Activated T-helper 1 cell treated with anti-CD3 and anti-CD28 coated beads, Interleukin-2, amount 50 U/mL, for 16 hours (primary cell): ENCODE measurements at places on chromosomes 4 and X.

GRCh38 chr4:170040031-170040680 is 14.0 kb upstream of the MFAP3L start:
- DNase-seq = no peak

GRCh38 chr4:173337463-173337862 is 3.3 kb upstream of the HMGB2 start:
- no peak for DNase-seq

- DNase-seq = no peak
Measured at GRCh38 chrX:113675278-113675677, 834.6 kb upstream of the AMOT start.

- DNase-seq = no peak
Measured at GRCh38 chrX:112830540-112830939, 10.1 kb downstream of the AMOT start.

- DNase-seq = no peak
Measured at GRCh38 chr4:1987296-1987695, 21.5 kb downstream of the NELFA start.

DNA sequence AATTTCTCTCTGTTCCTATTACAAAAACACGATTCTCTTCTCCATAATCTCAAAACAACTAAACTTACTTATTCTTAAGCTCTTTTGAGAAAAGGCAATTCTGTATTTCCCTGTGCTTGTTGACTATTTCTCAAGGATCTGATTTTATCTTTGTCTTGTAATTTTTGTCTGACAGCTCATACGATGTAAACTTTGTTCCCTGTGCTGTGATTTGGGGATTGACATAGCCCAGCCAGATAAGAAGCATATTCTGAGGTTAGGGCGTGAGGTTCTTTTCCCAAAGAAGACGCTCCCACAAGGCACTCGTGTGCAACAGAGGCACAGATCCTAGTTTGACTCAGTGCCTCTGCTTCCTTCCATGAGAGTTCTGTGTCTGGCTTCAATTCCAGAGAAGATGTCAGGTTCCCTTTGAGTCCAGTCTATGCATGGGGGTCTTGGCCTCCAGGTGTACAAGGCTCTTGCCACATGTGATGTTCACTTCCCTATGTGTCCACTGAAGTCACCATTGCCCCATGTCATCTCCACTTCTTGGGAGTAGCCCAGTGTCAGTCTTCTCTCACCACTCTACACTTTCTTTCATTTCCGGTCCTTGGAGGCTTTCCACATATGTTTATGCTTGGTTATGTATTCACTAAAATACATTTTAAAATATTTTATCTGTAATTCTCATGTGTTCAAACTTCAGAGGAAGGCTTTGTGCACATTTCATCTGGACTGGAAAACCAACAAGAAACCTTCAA is 94.8 kb downstream of the MID1 start:
- no peak for DNase-seq

DNA sequence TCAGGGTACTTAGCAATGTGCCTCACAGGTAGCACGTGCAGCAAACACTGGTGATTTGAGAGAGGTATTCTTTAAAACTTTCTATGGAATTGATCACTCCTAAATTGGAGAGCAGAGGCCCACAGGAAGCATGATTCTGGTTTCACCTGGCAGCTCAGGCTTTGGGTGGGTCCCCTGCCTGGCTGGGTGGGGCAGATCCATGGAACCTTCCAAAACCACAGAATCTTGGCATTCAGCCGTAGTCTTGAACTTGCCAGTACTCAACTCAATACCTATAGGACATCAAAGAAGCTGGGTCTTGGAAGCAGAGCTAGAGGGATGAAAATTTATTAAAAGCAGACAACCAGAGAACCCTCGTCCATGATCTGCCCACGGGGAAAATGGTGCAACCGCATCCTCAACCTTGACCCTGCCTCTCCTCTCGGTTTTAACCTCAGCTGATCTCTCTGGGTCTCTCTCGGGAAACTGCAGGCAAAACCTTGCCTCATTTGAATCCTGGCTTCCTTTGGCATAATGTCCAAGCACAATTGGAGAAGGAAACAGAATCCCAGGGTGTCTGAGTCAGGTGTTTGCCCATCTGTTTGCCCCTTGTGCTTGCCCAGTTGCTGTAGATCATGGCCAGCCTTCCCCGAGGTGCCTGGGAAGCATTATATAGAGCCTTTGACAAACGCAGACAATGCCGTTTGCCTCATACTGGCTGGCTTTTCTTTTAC is 22.9 kb downstream of the OTOP1 start:
- no peak for DNase-seq

DNA sequence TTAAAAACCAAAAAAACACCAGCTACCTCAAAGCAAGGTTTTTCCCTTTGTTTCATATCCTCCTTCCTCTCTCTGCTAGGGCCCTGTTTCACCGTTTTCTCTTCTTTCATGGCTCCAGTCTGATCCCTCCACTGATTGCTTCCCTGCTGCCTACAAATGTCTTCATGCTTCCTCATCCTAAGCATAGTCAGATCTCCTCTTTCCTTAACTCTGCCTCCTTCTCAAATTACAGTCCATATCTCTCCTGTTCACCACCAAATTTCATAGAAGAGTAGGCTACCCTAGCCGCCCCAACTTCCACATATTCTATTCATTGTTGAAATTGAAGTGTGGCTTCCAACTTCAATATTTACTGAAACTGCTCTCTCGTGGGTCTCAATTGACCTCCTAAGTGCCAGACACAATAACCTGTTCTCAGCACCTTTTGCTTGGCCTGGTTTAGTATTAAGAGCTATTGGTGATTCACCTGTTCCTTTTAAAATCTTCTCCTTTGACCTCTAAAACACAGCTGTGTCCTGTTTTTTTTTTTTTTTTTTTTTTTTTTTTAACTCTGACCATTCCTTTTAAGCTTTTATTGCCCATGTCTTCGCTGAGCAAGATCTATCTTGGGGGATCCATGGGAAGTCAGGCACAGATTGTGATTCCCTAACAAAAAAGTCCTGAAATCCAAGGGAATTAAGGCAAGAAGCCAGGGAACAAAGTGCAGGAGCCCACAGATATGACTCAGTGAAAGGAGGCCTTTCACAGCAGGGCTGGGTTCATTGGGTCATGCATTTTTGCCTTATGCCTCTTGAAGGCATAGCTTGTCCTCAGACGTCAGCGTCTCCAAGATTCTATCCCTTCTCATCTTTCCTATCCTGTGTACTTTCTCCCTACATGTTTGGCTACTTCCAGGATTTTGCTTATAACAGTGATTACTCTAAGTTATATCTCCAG is 85.4 kb downstream of the RPS3A start:
- DNase-seq = no peak

DNA sequence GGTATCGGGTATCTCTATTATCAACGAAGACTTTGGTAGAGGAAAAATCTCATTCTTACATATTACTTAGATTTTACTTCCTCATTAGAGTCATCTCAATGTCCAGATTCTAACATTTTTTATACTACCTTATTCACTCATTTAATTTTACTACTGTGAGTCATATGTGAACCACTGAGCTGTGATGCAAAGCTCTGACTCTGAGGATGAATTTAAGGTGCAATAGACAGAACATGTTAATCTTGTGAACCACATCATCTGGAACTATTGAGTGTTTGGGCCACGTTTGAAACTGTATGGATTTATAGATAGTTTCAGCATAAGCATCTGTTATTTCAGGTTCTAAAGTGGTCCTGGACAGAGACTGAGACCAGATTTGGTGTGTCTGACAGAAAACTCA is 78.4 kb downstream of the PWWP3B start:
- DNase-seq = no peak

GRCh38 chr4:1683261-1683735 is 815 bp downstream of the FAM53A start:
- no peak for DNase-seq

- DNase-seq = no peak
Measured at GRCh38 chrX:96715481-96715880, 30.8 kb downstream of the DIAPH2 start.

GRCh38 chr4:2630556-2631273 is 94.3 kb downstream of the FAM193A start:
- no peak for DNase-seq
